GM10248 (cell line): ENCODE measurements at places on chromosomes 4 and X.
A peak's percentile ranks its signal among the peaks of the same experiment; 100 is the strongest.

DNA sequence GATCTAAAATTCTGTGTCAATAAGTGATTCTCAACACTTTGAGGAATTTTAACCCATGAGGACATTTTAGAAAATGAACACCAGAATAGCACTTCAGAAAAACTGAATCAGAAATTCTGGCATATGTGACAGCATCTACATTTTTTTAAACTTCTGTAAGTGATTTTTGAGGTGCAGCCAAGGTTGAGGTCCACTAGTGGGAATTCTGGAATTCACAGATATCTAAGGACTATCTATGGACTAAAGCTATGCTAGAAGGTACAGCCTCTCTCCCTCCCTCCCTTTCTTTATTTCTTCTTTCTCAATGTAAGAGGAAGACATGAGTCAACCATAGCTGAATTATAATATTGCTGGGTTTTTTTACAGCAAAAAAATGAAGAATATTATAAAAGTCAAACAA, 508.2 kb upstream of the ATOH1 start:
- DNase-seq: no peak

DNA sequence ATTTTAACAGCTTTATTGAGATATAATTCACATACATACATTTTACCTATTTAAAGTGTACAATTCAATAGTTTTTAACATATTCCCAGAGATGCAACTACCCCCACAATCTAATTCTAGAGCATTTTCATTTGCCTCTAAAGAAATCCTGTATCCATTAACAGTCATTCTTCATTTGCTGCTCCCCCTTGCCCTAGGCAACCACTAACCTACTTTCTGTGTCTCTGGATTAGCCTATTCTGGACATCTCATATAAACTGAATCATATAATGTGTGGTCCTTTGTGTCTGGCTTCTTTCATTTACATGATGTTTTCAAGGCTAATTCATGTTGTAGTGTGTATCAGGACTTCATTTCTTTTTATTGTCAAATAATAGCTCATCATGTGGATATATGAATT, 105.1 kb upstream of the GRPR start:
- no peak for DNase-seq

DNA sequence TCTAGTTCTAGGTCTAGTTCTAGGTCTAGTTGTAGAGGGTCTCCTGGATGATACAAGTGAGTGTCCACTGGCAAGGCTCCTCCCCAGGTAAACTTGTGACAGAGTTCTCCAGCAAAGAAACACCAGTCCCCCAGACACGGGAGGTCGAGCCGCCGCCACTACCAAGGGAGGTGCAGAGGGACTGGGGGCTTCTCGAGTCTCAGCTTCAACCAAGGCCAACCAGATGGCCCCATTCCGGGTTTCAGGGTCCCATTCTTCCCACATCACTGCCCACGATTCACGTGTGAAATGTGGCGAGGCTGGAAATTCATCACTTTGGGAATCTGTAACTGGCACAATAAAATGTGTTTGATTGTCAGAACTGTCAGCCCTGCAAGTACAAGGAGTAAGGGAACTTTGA, 37.5 kb downstream of the TKTL1 start:
- no peak for DNase-seq

- peak; percentile 11 for DNase-seq
These were observed 41.3 kb upstream of the GPC3 start for GRCh38 chrX:134026565-134027311.

- no peak for DNase-seq
These were observed 297.2 kb downstream of the HS3ST1 start for GRCh38 chr4:11131491-11131890.

- DNase-seq: no peak
These were observed 53.5 kb upstream of the SOD3 start for GRCh38 chr4:24741910-24742309.

DNA sequence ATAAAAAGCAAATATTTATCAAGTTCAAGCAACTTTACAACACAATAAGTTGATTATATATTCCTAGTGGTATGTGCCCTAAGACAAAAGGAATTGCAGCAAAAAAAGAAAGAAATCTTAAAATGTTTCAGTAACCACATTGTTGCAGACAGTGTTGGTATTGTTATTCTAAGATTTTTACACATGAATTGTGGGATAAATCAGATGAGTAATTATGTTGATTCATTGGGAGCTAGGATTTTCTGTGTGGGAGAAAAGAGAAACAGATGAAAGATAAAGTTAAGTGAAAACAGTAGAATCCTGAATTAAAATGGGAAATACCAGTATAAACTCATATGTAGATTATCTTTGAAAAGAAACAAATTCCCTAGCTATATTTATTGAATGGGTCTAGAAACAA, 362.4 kb downstream of the PPP3CA start:
- DNase-seq: no peak

DNA sequence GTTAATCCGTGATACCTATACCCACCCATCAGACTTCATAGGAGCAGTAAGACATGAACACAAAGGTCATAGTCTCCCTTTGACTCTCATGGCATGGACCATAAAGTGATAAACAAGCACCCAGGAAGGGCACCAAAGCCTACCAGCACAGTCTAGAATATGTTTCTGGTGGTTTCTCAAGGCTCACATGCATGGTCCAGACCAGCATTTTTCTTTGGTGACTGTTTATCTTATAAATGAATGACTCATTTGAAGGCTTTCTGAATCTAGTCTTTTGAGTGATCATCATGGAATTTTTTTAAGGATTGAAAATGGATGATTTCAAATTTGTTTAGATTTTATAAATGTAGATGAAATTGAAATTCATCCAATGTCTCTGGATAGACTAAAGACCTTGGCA, 32.0 kb upstream of the AMELX start:
- DNase-seq: no peak

GRCh38 chr4:6907658-6908191, 1.9 kb upstream of the TBC1D14 start:
- no peak for DNase-seq

DNA sequence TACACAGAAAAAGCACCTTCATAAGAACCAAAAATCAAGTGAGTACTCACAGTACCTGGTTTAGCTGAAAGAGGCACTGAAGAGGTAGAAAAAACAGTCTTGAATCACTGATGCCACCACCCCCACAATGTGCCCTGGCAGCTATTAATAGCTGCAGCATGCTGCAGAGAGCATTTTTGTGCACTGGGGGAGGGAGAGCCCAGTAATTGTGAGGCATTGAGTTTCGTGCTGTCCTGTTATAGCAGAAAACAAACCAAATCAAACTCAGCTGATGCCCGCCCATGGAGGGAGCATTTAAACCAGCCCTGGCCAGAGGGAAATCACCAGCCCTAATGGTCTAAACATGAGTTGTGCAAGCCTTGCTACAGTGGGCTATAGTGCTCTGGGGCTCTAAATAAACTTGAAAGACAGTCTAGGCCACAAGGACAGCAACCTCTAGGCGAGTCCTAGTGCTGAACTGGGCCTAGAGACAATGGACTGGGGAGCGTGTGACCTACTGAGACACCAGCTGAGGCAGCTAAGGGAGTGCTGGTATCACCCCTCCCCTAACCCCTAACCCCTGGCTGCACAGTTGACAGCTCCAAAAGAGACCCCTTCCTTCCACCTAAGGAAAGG, 106.3 kb upstream of the TMLHE start:
- DNase-seq: no peak

DNA sequence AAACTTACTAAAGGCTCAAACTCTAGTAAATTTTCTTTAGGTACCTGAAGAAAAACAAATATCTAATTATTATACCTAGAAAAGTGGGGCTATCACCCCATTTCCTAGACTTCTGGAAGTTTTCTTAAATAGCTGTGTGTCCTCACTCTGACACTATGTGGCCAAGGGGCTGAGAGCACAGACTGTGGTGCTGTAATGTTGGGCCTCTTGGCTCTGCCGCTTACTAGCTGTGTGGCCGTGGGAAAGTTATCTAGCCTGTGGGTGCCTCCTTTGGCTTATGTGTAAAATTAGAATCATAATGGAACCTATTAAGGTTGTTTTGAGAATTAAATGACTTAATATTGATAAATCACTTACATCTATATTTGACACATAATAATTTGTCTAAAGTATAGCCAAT, 114.4 kb downstream of the SNCA start:
- DNase-seq: no peak

- peak; percentile 71 for DNase-seq
These were observed at the start of gene LEF1 for GRCh38 chr4:108168671-108169523. Gene LEF1, minus strand, starts transcription at chr4:108168932. Its CDS starts 1,165 bp downstream, at chr4:108167767.

- DNase-seq: no peak
These were observed 15.8 kb upstream of the GAGE10 start for GRCh38 chrX:49287665-49288064.

GRCh38 chr4:139819082-139819481, 153.5 kb downstream of the MGST2 start:
- no peak for DNase-seq

DNA sequence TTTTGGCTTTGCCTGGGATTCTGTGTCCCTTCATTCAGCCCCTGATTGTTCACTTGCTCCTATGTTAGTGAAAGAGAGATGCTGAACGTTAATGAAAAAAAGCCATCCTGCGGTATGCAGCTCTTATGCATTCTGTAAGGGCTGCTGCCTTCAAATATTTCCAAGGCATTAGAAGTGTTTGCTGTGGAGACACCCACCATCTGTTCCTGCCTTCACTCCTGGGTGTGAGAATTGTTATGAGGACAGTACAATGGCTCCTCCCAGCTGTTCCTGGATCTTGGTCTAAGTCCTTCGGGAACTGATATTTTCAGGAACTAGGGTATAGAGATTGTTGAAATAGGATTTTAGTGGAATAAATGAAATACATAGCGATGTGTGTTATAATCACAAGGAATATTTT, 427.1 kb upstream of the FAM47C start:
- DNase-seq: no peak

- no peak for DNase-seq
These were observed 144.0 kb downstream of the HDX start for GRCh38 chrX:84358271-84358670.

DNA sequence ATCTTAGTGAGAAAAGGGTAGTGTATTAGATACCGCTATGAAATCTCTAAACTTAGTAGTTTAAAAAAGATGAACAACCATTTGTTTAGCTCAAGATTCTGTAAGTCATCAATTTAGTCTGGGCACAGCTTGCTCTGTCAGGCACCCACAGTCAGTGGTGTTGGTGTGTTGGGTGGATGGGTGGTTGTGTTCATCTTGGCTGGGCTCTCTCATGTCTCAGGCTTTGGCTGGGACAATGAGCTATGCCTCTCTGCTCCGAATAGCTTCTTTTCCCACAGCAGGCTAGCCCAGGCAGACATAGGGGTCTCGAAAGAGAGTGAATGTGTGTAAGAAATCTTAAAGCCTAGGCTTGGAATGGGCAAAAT, 127.0 kb upstream of the GATB start:
- DNase-seq: no peak

DNA sequence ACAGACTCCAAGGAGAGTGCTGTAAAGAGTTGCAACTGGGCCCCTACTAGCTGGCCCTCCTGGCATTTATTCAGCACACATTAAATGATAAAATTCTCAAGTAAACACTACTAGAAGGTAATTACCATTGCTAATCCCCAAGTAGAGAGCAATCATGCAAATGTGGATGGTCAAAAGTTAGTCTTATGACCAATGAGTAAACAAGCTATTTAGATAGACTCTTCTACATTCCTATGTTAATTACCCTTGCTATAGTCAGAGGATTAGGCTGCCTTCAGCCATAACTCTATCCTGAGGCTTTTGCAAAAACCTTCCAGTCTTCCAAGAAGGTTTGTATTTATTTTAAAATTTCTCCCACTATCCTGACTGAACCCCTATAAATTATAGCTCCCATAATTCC, 28.3 kb upstream of the HPGD start:
- DNase-seq: no peak

DNA sequence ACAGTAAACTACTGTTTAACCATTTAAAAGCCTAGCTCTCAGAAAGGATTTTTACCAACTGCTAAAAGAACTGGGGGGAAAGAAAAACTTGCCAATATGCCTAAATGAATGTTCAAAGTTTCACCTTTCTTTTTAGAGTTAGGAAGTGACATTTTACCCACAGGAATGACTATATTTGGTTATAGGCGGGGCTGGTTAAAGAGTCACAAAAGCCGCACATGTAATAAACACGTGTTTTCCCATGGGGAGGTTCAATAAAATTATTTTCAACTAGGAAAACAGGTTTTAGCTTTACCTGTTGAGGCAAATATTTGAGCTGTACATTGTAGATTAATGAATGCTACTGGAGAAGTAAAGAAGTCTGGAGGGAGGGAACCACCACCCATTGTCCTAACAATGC, 41.6 kb upstream of the UGDH start:
- peak; percentile 57 for DNase-seq

DNA sequence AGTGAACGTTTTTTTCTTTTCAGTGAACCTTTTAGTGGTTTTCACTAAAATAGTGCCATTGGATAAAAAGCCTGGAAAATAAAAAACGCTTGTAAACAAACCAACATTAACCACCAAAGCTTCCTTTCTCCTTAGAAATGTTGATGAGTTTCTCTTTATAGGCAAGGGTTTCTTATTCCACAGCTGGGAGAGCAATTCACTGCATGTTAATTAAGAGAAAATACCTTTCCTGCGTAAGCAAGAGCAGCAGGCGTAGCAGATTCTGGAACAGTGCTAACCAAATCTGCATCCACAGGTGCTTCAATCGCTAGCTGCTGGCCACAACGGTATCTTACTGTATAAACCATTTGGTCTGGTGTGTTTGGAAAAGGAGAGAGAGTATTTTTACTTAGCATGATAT, 13.3 kb upstream of the AASDH start:
- DNase-seq: no peak

DNA sequence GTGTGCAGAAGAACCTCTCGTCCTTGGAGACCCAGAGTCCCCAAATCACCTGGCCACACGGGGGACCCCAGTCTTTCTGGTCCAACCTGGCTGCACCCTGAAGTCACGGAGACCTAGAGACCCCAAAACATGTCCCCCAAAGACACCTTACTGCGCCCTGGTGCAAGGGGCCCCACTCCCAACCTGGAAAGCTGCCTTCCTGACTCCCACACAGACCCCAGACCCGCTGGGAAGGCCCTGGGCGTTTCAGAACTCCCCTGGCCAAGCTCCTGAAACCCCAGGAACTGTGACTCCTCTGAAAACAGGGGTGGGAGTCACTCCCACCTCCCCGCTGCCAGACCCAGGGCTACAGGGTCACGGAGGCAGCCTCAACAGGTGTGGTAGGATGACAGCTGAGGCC, 12.7 kb upstream of the SHOX start:
- no peak for DNase-seq

DNA sequence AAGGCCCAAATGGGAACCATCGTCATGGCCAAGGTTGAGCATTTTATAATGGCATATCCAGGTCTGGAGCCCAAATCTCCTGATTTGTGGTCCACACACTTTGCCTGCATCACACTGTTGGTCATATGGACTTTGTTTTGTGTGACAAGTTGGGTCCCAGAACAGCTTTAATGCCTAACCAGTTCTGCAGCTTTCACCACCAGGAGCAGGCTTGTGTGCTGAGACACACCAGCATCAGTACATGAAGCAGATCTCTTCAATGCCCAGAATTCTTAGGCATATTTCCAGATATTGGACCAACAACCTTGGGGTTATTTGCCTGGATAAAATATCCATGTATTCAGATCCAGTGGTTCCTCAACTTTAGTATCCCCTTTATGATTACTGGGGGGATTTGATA, 371.3 kb downstream of the FBXW7 start:
- no peak for DNase-seq

GRCh38 chrX:1306909-1307625, 29.5 kb upstream of the IL3RA start:
- no peak for DNase-seq

- no peak for DNase-seq
These were observed 121.4 kb downstream of the GPAT3 start for GRCh38 chr4:83657336-83657735.
